ENCODE measurements at places on chromosomes 13 and 19.

- DNase-seq = no peak
Measured at GRCh38 chr19:6402837-6403608, 10.1 kb upstream of the GTF2F1 start.

GRCh38 chr19:6087074-6087571 lies 23.2 kb downstream of the RFX2 start:
- no peak for DNase-seq

DNA sequence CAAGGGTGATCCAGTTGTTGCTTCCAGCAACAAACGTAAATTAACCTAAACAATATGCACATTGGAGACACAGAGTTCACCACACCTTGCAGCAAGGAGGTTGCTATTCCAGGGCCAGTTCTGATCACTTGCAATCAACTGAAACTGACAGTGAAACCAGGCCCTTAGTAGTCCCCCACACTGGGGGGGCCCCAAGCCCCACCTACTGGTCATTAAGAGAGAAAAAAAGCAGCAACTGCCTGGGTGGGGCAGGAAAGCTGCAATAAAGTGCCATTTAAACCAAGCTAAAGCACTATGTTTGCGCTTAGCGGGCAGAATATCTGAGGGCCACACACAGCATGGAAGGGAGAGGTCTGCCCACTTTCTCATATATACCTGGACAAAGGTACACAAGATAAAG lies 51.5 kb downstream of the ATP7B start:
- DNase-seq = no peak

DNA sequence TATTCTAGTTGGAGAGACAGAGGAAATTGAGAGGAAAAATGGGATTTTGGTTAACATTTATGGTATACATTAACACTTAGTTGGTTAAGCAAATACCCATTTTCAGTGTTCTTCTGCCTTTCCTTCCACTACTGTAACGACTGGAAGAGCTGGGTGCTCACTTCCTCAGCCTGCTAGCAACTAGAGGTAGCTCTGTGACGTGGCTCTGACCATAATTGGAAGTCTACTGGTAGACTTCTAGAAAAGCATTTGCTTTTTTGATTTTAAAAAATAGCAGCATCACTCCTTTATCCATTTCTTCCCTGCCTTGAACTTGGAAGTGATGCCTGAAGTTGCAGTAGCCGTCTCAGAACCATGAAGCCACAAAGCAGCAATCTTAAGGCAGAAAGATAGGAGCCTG lies 15.9 kb downstream of the NHLRC3 start:
- DNase-seq = no peak

GRCh38 chr13:45410466-45410865 lies 7.7 kb downstream of the SLC25A30 start:
- no peak for DNase-seq
